ENCODE measurements at places on chromosomes 1 and 21.

GRCh38 chr1:63807046-63807445 is 33.2 kb downstream of the ROR1 start:
- no peak for DNase-seq

- no peak for DNase-seq
These were observed 89.4 kb upstream of the JAK1 start for GRCh38 chr1:65055747-65056146.

- DNase-seq = no peak
These were observed 398.5 kb downstream of the NUF2 start for GRCh38 chr1:163720294-163720693.

GRCh38 chr1:61241973-61242381 is 159.6 kb downstream of the NFIA start:
- DNase-seq = no peak

- no peak for DNase-seq
These were observed 21.7 kb downstream of the LRP8 start for GRCh38 chr1:53306168-53306567.

GRCh38 chr1:119662034-119662437 is 14.0 kb upstream of the ZNF697 start:
- no peak for DNase-seq

DNA sequence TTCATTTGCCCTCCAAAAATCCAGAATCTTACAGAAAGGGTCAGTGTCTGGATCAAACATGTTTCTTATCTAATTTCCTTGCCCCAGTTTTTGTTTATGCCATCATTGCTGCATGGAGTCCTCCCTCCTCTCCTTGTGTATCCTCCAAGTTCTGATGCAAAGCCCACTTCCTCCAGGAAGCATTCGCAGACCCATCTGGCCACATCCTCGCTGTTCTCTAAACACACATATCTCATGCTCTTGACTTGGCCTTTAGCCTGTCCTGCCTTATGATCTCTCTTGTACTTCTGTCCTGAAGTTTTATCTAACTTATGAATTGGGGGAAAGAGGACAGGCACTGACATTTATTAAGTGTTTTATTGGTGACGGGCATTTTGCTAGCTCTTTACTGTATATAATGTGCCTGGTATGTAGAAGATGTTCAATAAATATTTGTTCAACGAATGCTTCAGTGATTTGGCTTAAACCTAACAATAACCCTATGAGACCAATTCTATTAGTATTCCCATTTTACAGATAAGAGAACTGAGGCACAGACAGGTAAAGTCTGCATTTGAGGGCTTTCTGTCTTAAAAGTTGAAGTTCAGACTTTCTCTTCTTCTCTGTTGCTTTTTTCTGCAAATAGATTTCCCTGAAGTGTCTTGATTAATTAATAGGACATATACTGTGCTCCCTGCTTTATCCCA is 19.2 kb upstream of the ID3 start:
- no peak for DNase-seq

- no peak for DNase-seq
These were observed 30.2 kb downstream of the LAMB3 start for GRCh38 chr1:209621741-209622655.

- DNase-seq = peak; percentile 71
These were observed 135.4 kb downstream of the PROX1 start for GRCh38 chr1:214123061-214123784.

DNA sequence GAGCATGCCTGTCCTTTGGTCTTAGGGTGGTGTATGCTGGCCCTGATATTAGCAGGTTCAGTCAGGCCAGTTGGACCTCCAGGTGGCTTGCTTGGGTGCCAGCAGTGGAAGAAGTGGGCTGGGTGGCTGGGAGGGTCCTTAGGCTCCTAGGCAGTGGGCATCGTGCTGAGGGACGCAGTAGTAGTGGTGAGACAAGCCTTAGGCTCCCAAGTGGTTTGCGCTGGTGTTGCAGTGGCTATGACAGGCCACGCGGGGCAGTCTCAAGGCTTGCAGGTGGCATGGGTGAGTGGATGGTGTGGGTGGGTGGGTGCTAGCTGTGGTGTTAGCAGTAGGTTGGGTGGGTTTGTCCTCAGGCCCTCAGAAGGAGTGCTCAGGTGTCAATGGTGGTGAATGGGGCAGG is 162.3 kb downstream of the FMN2 start:
- no peak for DNase-seq

GRCh38 chr1:111821121-111821745 is 65.5 kb downstream of the DDX20 start:
- no peak for DNase-seq

- DNase-seq = no peak
These were observed 82.2 kb downstream of the ARHGEF10L start for GRCh38 chr1:17621691-17622090.

DNA sequence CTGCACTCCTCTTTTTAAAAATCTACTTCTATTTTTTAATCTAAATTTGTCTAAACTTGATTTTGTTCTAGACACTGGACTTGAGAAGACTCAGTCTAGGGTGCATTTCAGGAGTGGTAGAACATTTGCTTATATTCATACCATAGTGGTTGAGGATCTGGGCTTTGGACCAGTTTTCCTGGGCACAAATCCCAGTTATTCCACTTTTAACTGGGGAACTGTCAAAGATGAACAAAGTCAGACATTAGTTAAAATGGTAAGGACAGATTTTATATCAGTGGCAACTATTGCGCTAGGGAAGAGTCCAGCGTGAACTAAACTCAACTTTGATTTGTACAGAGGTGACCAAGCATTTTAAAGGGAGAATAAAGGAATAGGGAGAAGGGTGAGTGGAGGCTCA is 102.4 kb downstream of the FMN2 start:
- no peak for DNase-seq

- peak; percentile 72 for DNase-seq
These were observed 6.0 kb downstream of the KLHDC8A start for GRCh38 chr1:205350691-205351141.

DNA sequence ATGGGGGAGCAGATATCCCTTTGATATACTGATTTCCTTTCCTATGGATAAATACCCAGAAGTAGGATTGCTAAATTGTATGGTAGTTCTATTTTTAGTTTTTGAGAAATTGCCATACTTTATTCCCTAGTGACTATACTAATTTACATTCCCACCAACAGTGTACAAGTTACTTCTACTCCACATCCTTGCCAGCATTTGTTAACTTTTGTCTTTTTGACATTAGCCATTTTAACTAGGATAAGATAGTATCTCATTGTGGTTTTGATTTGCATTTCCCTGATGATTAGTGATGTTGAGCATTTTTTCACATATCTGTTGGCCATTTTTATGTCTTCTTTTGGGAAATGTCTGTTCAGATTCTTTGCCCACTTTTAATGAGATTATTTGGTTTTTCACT is 620.6 kb upstream of the CAMK1G start:
- DNase-seq = no peak

DNA sequence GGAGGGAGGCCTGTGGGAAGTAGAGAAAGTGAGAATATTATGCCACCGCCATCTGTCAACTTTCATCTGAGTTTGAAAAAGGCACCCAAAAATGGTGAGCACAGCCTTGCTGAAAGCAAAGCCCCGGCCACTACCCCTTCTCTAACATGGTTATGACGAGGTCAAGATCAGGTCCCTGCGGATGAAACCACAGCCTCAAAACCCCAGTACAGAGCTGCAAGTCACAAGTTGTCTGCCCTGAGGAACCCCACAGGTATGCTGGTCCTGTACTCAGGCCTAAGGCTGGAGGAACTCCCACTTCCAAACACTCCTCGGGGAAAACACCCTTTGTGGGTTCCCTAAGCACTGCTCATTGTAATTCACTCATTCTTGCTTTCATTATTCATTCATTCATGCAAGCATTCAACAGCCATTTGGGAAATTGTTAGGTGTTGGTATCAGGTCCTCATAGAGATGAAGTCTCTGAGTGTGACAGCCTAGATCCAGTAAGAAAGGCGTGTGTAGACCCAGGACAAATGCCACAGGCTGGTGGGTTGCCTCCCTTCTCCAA is 216.6 kb upstream of the EDN2 start:
- no peak for DNase-seq

Measured in iPS DF 19.7 (cell line).